ENCODE measurements at places on chromosomes 4 and X. TPM values are rescaled to one million over a fixed set of nuclear protein-coding genes. Genes with fewer than 3 reads are reported as not detected.

GRCh38 chr4:8502836-8503585, 62.4 kb downstream of the TRMT44 start:
- no peak for DNase-seq

GRCh38 chrX:51144828-51145442, 187.7 kb upstream of the NUDT10 start:
- DNase-seq: peak; percentile 50

The MAOB gene
- 0.21 TPM for total RNA-seq

The NR3C2 gene
- 3.7 TPM for total RNA-seq

GRCh38 chr4:73236151-73236550, 22.4 kb downstream of the ANKRD17 start:
- no peak for DNase-seq

The NAP1L2 gene
- total RNA-seq: 2.9 TPM

DNA sequence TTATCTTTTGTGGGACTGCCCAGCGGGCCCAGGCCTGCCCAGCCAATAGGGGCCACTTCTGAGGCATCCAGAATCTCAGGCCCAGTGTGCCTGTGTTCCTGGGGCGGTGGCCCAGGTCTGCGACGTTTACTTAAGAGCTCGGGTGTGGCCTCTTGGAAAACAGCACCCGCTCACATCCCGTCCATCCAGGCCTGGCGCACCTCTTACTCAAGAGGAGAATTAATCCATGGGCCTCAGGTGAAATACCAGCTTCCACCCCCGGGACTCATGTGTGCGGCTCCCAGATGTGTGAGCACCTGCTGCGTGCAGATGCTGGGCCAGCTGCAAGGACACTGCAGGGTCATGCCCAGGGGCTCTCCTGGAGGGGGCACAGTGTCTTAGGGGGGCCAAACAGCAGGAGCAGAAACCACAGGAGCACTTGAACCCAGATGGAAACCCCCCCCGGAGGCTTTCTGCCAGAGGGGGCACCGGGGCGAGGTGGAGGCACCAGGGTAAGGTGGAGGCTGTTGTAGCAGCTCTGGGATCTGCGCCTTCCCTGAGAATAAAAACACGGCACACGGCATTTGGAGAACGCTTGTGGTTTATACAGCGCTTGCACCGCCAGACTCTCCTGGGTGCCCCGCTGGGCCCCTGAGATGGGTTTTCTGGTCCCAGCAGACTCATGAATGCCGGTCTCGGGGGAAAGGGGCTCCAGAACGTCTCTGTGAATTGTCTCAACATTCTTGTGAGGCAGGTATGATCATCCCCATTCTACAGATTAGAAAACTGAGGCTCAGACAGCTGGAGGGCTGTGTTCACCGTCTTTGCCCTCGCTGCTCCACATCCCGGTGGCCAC, 2.8 kb downstream of the PSAPL1 start:
- no peak for DNase-seq

The ETDB gene
- not detected for total RNA-seq
